Thyroid gland (tissue), 4 donors: ENCODE measurements at places on chromosomes 5 and 9. TPM values are rescaled to one million over a fixed set of nuclear protein-coding genes. Genes with fewer than 3 reads are reported as not detected.
A peak's percentile ranks its signal among the peaks of the same experiment; 100 is the strongest.

Gene C9
- total RNA-seq = not detected

- DNase-seq = no peak
- H3K4me1 ChIP-seq = no peaks in the 10 kb centered on the region
- H3K27me3 ChIP-seq = no peaks in the 10 kb centered on the region
- H3K36me3 ChIP-seq = no peaks in the 10 kb centered on the region
- H3K4me3 ChIP-seq = no peak overlapping the region
Observed at GRCh38 chr5:141042555-141042954, 8.6 kb upstream of the PCDHB1 start.

DNA sequence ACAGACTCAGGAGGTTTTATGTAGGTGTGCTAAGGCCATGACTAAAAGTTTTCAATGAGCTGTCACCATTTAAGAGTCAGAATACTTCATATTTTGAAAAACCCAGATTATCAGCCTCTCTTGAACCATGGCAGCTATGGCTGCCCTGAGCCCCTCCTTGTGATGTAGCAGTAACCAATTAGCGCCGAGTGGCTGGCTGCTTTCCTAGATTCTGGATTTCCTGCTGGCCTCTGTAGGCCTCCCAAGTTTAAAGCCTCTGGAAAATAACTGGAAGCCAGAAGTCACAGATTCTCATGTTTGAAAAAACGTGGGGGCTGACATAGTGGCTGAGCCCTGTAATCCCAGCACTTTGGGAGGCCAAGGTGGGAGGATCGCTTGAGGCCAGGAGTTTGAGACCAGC is 25.5 kb downstream of the DAB2IP start:
- H3K27ac ChIP-seq = no peak overlapping the region
- no peaks in the 10 kb centered on the region for H3K4me1 ChIP-seq
- H3K27me3 ChIP-seq = no peaks in the 10 kb centered on the region

GRCh38 chr9:107809871-107810460 is 320.4 kb upstream of the KLF4 start:
- H3K4me1 ChIP-seq = no peaks in the 10 kb centered on the region
- H3K27me3 ChIP-seq = no peaks in the 10 kb centered on the region
- no peak overlapping the region for H3K4me3 ChIP-seq

DNA sequence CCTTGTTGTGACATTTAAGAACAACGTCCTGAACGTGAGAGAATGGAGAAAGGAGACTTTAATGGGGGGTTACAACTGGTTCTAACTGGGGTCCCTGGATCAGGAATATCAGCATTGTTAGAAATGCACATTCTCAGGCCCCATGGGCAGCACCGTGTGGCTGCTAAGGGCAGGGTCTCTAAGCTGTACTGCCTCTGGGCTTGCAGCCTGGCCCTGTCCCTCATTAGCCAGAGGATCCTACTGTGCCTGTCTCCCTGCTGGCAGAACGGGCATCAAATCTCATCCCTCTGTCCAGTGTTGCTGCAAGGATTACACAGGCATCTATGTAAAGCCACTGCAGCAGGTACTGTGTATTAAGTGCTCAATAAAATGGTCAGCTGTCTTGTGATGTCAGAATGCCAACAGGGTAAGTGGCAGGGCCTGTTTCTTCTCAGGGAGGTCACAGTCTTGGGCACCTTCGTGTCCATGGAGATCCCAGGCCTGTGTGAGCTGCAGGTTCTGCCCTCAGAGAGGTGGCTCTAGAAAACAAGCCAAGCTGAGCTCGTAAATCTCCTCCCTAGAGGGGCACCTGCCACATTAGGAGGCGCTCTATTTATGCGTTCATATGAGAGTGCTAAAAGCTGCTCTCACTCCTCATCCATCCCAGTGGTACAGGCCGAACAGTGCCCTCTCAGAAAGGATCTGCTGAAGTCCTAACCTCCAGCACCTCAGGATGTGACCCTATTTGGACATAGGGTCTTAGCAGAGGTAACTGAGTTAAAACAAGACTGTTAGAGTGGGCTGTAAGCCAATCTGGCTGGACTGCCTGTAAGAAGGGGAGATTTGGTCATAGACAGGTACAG is 210.5 kb downstream of the GADD45G start:
- H3K36me3 ChIP-seq = no peaks in the 10 kb centered on the region
- DNase-seq = no peak
- no peak overlapping the region for H3K27ac ChIP-seq
- H3K4me1 ChIP-seq = peaks cover 7% of the 10 kb centered on the region

Gene SLC6A18
- total RNA-seq = not detected

DNA sequence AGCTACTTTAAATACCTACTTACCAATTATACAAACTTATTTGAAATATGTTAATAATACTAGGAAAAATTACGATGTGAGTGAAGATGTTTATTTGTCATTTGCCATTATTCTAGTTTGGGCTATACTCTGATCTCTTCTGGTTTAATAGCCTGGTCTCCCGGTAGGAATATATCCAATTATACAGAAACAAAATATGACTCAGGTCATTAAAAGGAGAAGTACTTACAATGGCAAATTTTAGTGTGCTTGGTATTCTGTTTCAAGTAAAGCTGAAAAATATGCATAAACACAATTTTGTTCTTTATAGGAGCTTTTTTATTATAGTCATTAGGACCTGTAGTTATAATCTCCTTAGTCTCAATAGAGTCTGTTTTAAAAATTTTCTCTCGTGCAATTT is 176.8 kb downstream of the SLCO4C1 start:
- H3K4me3 ChIP-seq = no peak overlapping the region
- no peaks in the 10 kb centered on the region for H3K27me3 ChIP-seq
- no peaks in the 10 kb centered on the region for H3K4me1 ChIP-seq
- no peak for DNase-seq
- no peak overlapping the region for H3K27ac ChIP-seq

- H3K4me3 ChIP-seq = no peak overlapping the region
- H3K27ac ChIP-seq = no peak overlapping the region
- no peaks in the 10 kb centered on the region for H3K27me3 ChIP-seq
- H3K4me1 ChIP-seq = peaks cover 10% of the 10 kb centered on the region
- H3K36me3 ChIP-seq = no peaks in the 10 kb centered on the region
- DNase-seq = no peak
Observed at GRCh38 chr9:79670269-79670961, 98.7 kb downstream of the TLE4 start.

- DNase-seq = peak; percentile 20
- H3K27me3 ChIP-seq = no peaks in the 10 kb centered on the region
- peaks cover 64% of the 10 kb centered on the region for H3K4me1 ChIP-seq
- no peak overlapping the region for H3K27ac ChIP-seq
- no peak overlapping the region for H3K4me3 ChIP-seq
- no peaks in the 10 kb centered on the region for H3K36me3 ChIP-seq
Observed at GRCh38 chr5:150137997-150138396, 17.6 kb downstream of the PDGFRB start.

Gene LRRC19
- not detected for total RNA-seq
